ENCODE measurements at places on chromosomes 16 and 17. TPM values are rescaled to one million over a fixed set of nuclear protein-coding genes. Genes with fewer than 3 reads are reported as not detected.

CDRT15L2 gene
- total RNA-seq = not detected

DNA sequence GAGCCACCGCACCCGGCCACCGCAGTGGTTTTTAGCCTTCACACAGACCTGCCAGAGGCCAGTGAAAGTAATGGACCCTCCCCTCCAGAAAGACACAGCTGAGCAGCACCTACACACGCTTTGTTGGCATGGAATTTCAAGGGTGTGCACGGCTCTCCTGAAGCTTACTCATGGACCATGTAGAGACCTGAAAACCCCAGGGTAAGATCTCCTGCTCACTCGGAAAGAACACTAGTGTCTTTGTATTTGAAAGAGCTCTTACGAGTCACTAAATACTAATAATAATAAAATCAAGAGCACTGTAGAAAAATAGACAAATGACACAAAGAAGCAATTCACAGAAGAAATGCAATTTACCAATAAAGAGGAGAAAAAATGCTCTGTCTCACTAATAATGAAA is 20.0 kb downstream of the SLC43A2 start:
- no peak for DNase-seq

- DNase-seq = no peak
Measured at GRCh38 chr16:54511222-54511731, 224.7 kb upstream of the IRX3 start.

DNA sequence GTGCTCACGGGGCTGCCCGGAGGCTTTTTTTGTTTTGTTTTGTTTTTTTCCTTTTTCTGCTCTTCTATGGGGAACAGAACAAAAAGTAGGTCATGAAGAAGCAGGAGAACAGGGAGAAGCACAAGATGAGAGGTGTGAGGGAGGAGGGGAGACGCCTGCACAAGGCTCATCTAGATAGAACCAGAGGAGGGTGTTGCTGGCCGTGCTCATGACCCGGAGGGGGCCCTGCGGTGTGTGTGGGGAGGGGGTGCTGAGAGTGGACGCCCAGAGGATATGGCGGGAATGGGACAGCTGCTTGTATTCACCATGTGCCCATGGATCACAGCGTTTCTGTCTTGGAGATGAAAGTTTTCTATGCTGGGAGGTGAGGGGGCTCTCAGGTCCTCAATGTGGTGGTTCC is 183.7 kb downstream of the FOXL1 start:
- DNase-seq = no peak
